ENCODE measurements at places on chromosomes 2 and 18. TPM values are rescaled to one million over a fixed set of nuclear protein-coding genes. Genes with fewer than 3 reads are reported as not detected.

DNA sequence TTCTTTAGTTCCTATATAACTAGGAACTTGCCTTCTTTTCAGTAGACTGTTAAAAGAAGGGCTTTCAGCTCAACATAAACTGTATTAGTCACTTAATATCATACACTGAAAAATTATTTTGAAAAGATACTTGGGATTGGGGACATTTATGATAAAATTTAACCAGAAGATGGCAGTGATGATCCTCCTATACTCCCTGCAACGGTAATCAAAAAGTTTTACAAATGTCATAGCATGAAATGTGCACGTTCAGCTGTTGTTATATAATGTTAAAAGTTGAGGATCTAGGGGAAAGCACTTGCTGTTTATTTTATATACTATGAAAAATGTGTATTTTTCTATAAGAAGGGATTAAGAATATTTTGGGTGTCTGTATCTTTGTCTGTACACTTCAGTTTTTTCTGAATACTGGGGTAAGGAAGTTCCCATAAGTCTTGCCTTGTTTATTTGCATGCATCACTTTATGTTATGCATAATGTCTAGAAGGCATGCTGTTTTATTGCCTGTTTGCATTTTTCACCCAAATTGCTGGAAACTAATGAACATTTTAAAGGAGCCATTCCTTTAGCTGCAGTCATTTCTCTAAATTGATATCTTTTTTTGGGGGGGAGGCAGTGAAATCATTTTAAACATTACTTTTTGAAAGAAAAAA, 19.0 kb downstream of the DYNC1I2 start:
- peak; percentile 49 for DNase-seq

- peak; percentile 33 for DNase-seq
Measured at GRCh38 chr18:37537868-37538525, 27.6 kb downstream of the CELF4 start.

- no peak for DNase-seq
Measured at GRCh38 chr18:58761241-58761969, 90.1 kb downstream of the MALT1 start.

DNA sequence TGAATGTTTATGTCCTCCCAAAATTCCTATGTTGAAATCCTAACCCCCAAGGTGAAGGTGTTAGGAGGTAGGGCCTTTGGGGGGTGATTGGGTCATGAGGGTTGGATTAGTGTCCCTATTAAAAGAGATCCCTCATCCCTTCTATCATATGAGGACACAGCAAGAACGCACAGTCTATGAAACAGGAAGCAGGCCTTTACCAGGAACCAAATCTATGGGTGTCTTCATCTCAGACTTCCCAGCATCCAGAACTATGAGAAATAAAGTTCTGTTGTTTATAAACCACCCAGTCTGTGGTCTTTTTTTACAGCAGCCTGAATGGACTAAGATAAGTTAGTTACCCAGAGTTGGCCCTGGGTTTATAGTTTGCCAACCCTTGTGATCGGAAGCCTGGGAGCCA, 153.1 kb downstream of the INO80D start:
- DNase-seq = no peak

DNA sequence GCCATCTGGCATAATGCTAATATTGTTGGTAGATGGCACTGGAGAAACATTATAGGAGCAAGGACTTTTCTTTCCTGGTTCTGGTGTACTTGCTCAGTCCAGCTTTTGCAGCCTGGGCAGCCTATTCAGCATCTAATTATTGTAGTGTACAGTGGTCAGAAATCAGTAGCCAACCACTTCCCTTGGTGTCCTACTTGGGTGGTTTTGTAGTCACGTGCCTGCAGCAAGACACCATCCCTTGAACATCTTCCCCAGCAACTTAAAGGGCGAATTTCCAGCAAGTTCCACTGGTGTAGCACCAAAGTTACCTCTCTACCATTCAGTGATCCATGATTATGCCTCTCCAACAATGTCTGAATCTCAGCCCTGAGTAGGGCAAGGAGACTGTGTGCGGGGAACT, 557.6 kb downstream of the SATB2 start:
- no peak for DNase-seq

DNA sequence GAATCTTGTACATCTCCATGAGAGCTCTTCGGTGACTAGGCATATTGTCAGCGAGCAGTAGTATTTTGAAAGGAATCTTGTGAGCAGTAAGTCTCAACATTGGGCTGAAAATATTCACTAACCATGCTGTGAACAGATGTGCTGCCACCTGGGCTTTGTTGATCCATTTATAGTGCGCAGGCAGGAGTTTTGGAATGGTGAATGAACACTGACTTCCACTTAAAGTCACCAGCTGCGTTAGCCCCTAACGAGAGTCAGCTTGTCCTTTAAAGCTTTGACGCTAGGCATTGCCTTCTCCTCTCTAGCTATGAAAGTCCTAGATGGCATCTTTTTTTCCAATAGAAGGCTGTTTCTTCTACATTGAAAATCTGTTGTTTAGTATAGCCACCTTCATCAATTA, 4.1 kb downstream of the ASB1 start:
- DNase-seq = no peak

- no peak for DNase-seq
Measured at GRCh38 chr2:168552450-168552856, 96.4 kb downstream of the CERS6 start.

GRCh38 chr2:165776796-165777195, 17.3 kb downstream of the GALNT3 start:
- DNase-seq = no peak

GRCh38 chr2:139805441-139805840, 1025.3 kb upstream of the NXPH2 start:
- DNase-seq = no peak

DNA sequence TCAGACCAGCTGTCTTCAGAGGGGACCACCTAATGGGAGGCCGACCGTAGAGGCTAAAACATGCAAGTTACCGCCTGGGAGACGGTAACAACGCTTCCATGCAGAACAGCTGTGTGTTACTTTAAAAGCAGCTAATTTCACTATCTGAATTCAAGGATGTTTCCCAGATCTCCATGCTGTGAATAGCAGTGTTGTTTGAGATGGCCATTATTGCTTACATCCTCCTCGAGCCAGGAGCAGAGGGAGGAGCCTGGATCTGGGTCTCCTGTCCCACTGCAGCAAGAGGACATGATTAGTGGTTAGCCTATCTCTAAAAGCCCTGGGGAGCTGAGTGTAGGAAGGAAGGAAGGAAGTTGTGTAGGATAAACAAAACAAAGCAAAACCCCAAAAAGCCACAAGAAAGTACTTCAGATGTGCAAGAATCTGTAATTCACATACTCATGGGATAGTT, 50.9 kb downstream of the ACTR2 start:
- no peak for DNase-seq

DNA sequence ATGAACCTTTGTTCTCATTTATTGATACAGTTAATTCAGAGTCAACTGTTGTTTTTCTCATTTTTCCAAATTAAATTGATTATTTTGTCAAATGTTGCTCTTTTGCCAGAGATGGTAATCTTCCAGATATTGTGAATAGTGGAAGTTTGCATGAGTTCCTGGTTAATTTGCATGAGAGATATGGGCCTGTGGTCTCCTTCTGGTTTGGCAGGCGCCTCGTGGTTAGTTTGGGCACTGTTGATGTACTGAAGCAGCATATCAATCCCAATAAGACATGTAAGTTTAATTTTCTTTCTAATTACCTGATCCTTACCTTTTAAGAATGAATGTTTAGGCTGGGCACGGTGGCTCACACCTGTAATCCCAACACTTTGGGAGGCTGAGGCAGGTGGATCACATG, 7.8 kb downstream of the CYP20A1 start:
- no peak for DNase-seq

DNA sequence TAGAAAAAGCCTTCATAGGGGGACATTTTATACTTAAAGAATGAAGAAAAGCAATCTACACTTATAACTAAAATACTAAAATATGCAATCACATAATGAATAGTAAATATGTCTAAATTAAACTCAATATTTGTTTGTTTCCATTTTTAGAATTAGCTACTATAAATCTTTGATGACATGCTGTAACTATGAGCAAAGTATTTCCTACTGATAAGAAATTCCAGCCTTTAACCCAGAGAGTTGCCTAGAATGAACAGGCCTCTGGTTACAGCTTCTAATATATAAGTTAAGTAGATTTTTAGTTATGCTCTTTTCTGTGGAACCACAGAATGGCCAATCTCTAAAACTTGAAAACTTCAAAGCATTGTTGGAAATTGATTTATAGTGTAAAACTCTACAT, 1465.6 kb upstream of the ZEB2 start:
- peak; percentile 27 for DNase-seq

- DNase-seq = peak; percentile 22
Measured at GRCh38 chr2:44686561-44686960, 254.9 kb upstream of the SIX3 start.

GRCh38 chr2:182587831-182588230, 128.2 kb upstream of the DNAJC10 start:
- DNase-seq = peak; percentile 83

- DNase-seq = no peak
Measured at GRCh38 chr2:202885190-202885589, 13.6 kb upstream of the ICA1L start.

GRCh38 chr18:70671889-70672565, 383.2 kb downstream of the SOCS6 start:
- DNase-seq = no peak

- DNase-seq = no peak
Measured at GRCh38 chr18:74579496-74580065, 18.1 kb upstream of the ZNF407 start.

- DNase-seq = no peak
Measured at GRCh38 chr2:138439733-138440132, 61.8 kb upstream of the SPOPL start.

GRCh38 chr2:226334981-226335720, 464.5 kb downstream of the IRS1 start:
- DNase-seq = peak; percentile 38

DNA sequence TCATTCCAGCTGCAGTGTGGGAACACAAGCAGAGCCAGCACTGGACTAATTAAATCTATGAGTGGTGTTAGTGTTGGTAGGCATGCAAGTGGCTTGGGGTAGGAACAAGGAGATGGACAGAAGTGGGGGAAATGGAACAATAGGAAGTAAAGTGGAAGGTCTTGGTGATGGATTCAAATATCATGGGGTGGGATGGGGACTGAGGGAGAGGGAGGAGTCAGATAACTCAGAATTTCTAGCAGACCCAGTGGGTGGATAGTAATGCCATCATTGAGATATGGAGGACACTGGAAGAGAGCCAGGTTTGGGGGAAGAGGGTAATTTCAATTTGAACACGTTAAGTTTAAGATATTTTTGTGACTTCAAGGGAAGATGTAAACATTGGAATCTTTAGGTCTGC, 2.9 kb upstream of the LNPK start:
- no peak for DNase-seq

- DNase-seq = peak; percentile 78
Measured at GRCh38 chr2:191478799-191479679, 198.9 kb upstream of the NABP1 start.

DNA sequence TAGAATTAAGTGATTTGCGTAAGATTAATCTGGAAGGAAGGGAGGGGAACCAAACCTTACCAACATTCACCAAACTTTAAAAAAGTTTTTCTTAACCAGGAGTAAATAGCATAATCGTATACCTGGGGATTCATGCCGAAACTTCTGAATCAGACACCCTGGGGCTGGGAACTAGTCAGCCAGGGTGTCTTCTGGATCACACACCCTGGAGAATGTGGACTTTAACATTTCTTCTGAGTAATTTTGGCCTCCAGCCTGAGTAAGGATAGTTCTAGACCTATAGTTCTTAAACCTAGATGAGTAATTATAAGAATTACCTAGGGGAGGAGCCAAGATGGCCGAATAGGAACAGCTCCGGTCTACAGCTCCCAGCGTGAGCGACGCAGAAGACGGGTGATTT, 44.1 kb upstream of the MEIS1 start:
- no peak for DNase-seq

DNA sequence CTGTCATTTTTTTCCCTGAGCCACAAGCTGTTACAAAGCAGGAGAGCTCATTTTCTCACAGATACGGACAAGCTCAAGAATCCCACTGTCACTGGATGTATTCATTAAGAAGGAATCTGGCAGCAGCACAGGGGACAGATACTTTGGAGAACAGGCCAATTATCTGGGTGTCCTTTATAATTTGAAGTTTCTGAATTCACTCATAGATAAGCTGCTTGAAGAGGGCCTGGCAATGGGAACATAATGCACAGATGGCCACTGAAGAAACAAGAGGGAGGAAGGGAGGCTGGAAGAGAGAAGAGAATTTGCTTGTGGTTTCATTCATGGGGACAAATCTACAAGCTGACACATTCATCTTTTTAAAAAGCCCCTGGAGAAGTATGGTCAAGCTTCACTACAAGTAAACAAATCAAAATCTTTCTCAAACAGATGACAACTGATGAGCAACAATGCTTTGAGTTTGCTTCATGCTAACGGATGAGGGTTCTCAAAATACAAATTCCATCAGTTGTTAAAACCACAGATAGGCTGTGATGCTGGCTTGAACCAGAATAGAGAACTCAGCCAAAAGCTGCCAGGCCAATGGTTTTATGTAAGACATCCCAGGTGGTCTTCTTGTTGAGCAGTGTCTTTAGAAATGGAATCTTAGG, 11.9 kb downstream of the BCL2 start:
- peak; percentile 15 for DNase-seq

DNA sequence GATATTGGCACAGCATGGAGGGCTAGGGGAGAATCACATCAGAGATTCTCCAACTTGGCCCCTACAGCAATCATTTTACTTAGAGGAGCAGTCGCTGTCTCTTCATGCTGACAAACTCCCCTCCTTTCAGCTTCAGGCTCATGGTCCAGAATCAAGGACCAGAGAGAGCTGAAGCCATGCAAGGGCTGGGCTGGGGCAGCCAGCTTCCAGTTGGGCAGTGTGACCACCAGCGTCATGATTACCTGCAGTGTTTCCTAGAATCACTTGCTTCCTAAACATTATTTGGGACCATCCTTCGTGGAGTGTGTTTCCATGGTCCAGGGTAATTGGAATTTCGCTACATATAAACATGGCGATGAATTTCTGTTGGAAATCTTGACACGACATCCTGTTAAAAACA, 54.4 kb downstream of the CAPN13 start:
- DNase-seq = no peak

- no peak for DNase-seq
Measured at GRCh38 chr2:233422649-233423551, 68.6 kb downstream of the DGKD start.

DNA sequence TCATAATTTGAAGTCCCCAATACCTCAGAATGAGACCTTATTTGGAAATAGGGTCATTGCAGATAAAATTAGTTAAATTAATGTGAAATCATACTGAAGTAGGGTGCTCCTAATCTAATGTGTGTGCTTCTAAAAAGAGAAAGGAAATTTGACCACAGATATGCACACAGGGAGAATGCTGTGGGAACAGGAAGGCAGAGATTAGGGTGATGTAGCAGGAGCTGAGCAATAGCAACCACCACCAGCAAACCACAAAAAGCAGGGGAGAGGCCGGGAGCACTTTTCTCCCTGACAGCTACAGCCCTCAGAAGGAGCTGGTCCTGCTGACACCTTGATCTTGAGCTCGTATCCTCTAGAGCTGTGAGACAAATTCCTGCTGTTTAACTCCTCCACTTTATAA, 24.6 kb upstream of the SCG2 start:
- peak; percentile 47 for DNase-seq

Gene LRRC30
- not detected for total RNA-seq

Gene TMEM37
- total RNA-seq = 2.6 TPM

Gene C2orf15
- total RNA-seq = under 0.01 TPM

Gene CFC1
- total RNA-seq = not detected

Gene RRM2
- 1.5 TPM for total RNA-seq

Gene ANKRD62
- not detected for total RNA-seq

All from fibroblast of lung (primary cell).